CD4-positive, alpha-beta T cell treated with Interleukin-4 for 1 hour (primary cell): ENCODE measurements at places on chromosomes 11 and 22.

- no peak for DNase-seq
These were observed 32.7 kb downstream of the CD6 start for GRCh38 chr11:61004180-61004611.

DNA sequence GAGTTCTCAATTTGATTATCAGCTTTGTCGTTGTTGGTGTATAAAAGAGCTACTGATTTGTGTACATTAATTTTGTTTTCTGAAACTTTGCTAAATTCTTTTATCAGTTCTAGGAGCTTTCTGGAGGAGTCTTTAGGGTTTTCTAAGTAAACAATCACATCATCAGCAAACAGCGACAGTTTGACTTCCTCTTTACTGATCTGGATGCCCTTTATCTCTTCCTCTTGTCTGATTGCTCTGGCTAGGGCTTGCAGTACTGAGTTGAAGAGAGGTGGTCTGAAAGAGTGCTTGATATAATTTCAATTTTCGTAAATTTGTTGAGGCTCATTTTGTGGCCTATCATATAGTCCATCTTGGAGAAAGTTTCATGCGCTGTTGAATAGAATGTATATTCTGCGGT is 213.0 kb downstream of the DLG2 start:
- DNase-seq: no peak

DNA sequence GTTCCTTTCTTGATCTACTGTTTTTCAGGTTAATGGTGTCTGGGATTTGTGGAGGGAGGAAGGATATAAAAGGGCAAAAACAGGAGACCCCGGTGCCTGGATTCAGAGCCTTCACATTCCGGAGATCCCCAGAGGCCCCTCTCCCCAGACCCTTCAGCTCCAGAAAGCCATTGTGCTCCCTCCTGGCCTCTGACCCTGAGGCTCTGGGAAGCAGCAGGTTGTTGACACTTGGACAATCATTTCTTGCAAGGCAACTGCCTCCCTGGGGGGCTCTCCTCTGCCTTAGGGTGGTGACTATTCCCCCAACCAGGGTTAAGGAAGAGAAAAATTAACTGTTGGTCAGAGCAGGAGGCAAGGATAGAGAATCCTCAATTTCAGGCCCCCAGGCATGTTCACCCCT is 86.9 kb upstream of the NNMT start:
- DNase-seq: no peak

DNA sequence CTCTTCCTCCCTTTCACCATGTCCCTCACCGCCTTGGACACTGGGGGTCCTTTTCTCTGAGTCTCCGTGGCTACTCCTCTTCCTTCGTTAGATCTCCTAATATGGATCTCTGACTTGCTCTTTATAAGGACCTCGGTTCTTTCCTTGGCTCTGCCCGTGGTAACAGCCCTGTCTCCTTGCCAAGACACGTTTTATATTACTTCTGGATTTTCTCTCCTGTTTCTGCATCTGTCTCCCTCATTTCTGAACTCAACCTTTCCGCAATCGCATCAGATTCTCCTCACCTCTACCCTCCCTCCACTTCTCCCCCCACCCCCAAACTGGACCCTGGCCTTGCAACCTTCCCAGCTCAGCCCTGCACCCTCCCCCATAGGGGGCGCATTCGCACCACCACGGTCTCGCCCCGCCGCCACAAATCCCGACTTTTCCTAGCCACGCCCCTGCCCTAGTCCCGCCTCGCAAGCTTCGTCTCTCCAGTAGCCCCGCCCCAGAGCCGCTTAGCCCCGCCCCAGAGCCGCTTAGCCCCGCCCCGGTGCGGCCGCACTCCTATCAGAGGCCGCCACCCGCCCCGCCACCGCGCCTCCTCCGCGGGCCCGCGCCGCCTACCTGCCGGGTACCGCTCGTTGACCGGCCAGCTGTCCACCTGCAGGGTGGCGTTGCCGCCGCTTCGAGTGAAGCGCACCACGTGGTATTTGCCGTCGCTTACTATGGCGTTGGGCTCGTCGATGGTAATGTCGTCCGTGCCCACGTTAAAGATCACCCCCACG is 39.0 kb downstream of the SLC22A12 start:
- no peak for DNase-seq

DNA sequence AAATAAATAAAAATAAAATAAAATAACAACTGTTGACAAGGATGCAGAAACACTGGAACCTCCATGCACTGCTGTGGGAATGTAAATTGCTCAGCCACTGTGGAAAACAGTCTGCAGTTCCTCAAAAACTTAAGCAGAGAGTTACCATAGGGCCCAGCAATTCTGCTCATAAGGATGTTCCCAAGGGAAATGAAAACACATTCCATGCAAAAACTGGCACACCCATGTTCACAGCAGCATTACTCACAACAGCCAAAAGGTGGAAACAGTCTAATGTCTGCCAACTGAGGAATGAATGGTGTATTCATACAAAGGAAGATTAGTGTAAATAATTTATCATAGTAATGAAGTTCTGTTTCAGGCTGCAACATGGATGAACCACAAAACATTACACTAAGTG is 3.2 kb upstream of the KRTAP5-10 start:
- no peak for DNase-seq

- no peak for DNase-seq
These were observed 71.6 kb downstream of the KCNQ1 start for GRCh38 chr11:2516276-2517015.

DNA sequence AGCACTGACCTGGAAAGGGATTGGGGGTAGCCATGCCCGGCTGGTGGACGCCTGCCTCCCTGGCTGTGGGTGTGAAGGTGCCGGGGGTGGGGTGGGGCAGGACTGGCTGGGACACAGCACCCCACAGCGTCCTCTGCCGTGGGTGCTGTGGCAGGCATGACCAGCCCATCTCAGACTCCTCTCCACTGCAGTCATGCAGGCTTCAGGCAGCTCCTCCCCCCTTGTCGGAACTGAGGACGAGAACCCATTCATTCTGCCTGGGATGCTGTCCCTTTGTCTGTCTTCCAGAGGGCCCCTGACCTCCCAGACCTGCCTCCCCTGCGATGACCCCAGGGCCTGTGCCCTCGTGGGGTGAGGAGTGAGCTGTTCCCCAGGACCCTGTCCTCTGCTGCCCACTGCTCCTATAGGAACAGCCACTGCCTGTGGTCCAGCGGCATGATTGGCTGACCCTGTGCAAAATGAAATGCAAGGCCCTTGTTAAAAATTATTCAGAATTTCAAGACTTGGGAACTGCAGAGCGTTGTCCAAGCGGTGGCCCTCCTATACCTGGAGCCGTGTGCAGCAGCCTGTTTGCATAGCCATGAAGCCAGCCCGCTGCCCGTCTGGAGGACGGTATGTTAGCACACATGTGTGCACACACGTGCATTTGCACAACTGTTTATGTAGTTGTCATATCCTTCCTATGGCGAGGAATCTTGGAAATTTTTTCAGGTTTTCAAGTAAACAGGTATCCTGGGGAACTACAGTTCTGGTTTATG is 1122.3 kb downstream of the BRD1 start:
- no peak for DNase-seq

GRCh38 chr11:30423886-30424285 is 101.0 kb downstream of the ARL14EP start:
- no peak for DNase-seq

DNA sequence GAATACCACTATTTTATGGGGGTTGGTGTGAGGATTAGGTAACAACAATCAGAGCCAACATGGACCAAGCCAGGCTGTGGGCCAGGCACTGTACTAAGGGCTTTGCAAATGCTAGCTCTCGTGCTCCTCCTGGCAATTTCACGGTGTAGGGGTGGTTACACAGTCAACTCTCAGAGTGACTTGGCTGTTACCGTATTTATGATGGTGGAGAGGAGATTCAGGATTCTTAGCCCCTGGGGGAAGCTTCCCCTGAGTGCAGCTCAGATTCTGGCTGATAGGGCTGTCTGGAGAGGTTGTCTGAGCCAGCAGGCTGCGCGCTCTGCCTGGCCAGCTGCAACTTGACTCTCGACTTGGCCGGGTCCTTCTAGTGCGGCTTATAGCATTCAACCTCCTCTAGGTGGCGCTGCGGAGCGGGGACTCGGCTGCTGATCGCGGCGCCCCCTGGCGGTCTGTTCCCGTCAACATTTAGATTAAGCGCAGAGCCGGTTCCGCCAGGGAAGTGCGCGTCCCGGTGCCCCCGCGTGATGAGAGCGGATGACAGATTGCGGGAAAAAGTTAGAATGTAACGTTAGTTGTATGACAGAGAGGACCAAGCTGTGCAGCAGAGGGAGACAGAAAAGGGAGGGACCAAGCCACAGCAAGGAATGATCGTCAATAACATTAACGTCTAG is 4.5 kb upstream of the NCF4 start:
- DNase-seq: peak; percentile 90

DNA sequence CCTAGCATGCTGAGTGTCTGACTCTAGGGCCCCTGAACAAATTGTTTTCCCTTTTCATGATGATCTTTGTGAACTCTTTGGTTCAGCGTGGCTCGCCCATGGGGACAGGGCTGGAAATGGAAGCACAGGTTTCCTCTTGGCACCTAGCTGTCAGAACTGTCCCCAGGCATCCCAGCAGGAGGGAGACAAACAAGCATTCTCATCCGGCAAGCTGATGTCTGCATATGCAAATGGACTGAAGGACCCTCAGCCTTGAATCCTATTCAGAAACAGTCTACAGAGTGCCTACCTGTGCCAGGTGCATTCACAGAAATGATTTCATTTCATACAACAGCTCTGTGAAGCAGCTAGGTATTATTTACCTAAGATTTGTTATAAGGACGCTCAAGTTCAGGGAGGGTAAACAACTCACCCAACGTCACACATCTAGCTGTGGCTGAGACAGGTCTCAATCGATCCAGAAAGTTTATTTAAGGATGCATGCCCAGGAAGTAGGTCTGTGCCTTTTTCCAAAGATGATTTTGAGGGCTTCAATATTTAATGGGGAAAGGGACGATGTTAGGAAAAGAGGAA is 176.4 kb downstream of the KIRREL3 start:
- no peak for DNase-seq

GRCh38 chr11:128157423-128158298 is 429.7 kb downstream of the ETS1 start:
- DNase-seq: peak; percentile 59

GRCh38 chr11:67561971-67562619 is 21.5 kb upstream of the GSTP1 start:
- DNase-seq: no peak

DNA sequence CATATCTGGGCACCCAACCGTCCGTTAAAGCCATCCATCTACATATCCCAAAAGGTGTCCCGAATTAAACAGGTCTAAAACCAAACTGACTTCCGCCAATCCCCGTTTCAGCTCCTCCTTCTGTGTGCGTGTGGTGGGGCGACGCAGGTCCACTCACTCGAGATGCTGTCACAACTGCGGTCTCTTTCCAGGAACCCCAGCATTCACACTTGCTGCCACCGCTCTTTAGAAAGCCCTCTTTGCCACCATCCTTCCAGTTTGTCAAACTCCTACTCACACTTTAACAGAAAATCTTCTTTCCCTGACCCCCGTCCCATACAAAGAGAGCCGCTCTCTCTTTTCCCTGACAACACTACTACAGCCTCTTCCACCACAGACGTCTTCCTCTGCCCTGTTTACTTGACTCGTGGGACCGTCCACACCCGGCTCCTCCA is 467 bp downstream of the ESS2 start:
- peak; percentile 53 for DNase-seq

DNA sequence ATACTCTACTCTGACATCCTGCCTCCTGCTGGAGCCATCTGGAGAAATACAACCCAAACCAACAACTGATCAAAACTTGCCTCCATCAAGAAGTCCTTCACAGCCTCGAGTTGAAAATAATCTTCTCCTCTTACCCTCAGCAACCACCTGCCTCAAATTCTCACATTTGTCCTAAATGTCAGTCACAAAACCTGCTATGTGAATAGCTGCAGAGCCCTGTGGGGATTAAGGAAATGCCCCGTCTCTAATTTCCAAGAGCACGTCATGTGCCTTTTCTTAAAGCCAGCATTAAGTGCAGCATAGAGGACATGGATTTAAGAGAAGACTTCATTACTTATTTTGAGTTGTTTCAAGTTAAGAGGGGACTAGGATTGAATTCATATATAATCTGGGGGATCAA is 105.9 kb downstream of the TRPC6 start:
- no peak for DNase-seq

DNA sequence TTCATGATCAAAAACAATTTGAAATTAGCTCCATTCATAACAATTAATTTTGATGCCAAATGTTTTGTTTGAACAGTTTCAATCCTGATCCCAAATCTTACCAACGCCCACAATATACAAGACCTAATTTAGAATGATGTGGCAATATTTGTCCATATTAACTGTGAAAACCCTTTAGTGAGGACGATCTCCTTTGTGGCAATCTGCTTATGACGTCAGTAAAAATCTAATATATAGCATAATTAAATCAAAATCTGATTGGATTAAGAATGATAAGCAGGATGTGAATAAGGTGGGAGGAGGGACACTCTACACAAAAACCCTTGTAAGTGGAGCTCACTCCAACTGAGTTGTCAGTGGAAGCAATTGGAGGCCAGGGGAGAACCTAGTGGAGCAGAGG is 11.9 kb upstream of the SLC5A4 start:
- no peak for DNase-seq

DNA sequence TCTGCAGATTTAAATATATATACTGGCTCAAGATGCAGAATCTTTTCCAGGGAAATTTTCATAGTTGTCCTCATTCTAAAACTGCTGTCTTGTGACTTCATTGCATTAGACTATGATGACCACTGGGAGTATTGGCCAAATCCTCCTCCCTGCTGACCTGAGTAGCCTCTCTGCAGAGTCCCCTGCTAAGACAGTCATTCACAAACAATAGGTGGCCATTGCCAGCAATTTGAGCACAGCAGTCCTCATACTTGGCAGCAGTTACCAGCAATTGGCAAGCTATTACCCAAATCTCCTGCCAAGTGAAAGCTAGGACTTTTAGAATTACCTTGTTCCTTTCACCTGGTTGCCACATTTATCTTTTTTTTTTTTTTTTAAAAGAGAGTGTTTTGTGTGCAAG is 325.8 kb downstream of the FAT3 start:
- no peak for DNase-seq

GRCh38 chr11:37984991-37985390 is 1387.0 kb upstream of the RAG2 start:
- no peak for DNase-seq

DNA sequence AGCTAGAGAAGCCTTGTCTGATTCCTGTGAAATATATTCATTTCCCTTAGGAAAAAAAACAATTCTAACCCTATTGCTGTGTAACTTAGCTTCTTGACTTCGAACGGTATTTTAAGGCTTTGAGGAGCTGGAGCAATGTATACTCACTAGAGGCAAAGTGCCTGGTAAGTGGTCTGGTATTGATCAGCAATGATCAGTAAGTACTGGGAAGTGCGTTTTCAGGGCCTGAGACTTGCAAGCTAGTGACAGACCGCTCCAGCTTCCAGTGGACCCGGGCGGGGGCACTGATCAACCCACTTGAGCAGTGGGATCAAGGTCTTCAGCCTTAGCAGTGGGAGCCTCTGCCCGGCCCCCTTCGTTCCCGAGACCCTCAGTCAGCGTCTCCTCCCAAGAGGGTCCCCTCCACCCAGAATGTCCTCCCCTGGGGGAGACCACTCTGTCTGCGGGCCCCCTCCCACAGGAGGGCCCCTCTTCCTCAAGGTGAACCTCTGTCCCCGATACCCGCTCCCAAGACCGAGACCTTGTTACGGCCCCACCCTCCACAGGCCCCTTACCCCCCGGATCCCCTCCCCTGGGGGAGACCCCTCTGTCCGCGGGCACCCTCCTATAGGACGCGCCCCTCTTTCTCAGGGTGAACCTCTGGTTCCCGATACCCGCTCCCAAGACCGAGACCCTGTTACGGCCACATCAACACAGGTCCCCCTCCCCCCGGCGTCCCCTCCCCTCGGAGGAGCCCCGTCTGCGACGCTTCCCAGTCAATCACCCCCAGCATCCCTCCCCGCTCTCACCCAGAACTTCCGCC is 452 bp upstream of the ATXN10 start:
- DNase-seq: no peak

- peak; percentile 4 for DNase-seq
These were observed 224.0 kb upstream of the NARS2 start for GRCh38 chr11:78798663-78799062.
